Stimulated activated CD4-positive, alpha-beta T cell treated with anti-CD3 and anti-CD28 coated beads, Interleukin-1b, Interleukin-23, amount 100 ng/mL, for 1 hour (primary cell): ENCODE measurements at places on chromosomes 5 and 9.

DNA sequence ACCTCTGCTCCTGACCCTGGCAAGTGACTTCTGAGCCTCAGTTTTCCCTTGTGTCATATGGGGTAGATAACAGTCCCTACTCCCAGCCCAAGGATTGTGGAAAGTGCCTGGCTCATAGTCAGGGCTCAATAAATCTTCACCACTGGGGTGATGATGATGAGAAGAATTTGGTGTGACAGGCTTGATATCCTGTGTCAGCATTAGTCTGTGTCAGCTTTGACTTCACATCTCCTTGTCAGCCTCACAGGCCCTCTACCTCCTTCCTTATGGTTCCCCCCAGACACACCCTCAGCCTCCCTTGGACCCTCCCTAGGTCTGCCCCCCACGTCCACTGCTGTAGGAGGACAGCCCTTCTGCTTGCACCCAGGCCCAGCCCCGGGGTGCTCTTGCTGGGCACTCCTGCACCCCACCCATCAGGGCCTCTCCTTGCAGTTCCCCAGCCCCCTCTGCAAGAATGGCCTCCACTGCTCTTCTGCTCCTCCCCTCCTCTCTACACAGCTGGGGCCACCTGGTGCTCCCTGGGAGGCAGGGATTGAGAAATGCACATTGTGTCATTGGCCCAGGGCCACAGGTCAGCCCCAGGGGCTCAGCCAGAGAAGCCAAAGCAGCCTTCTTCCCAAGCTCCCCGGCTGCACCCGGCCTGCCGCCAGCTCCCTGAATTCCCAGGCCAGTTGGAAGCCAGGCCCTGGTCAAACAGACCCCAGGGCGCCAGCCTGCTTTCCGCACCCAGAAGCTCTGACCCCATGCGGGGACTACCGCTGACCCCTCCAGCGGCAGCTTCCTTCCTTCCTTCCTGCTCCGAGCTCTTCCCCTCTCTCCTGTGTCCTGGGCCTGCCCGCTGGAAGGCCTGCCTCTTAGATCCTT, 7.7 kb downstream of the FGFR4 start:
- DNase-seq, result no peak

DNA sequence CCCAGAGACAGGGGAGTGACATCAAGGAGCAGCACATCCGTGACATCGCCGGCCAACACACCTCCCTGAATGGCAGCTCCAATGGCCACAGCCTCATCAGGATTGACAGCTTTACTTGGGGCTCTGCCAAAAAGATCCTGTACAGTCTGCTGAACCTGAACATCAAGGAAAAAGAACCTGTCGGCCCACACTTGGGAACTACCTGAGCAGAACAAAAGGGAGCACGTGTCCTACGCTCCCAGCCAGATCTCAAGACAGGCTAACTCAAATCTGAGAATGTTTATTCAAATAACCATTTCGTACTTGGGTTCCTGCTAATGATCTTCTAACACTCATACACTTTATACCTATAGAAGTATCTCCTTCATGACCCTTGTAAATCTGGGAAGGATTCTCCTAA, 15.3 kb downstream of the HSPA9 start:
- no peak for DNase-seq

GRCh38 chr5:139501381-139501780, 18.8 kb upstream of the STING1 start:
- no peak for DNase-seq

DNA sequence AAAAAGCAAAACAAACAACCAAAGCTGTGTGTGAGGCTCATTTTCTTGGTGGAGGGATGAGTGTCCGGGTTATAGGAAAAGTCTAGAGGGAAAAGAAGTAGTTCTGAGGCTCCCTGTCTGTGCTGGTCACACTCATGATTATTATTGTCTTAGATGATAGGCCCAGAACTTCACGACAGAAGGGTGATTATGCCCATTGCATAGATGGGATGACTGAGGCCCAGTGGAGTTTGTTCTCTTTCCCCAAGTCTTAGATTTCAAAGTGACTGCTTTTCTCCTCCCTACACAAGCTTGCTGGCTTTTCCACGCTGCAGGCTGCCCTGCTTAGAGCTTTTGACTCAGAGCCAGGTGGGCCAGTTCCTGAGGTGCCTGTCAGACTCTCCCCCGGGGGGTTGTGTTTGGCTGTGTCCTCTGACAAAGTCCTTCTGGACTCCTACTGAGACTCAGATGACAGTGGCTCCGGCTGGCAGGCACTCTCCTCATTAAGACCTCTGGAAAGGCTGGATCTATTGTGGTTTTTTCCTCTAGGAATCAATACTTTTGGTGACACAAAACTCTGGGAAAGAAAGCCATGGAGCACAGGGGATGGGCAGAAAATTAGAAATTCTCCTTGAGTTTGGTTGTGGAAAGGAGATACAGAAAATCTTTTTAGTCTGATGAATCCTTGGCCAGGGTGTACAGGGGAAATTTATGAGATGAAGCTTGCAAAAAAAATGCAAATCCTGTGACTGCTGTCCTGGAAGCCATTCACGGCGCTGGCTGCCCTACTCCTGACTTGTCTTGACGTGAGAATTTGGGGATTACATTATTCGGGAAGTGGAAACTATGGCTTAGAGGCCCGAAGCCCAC, 120.9 kb downstream of the NSG2 start:
- no peak for DNase-seq

DNA sequence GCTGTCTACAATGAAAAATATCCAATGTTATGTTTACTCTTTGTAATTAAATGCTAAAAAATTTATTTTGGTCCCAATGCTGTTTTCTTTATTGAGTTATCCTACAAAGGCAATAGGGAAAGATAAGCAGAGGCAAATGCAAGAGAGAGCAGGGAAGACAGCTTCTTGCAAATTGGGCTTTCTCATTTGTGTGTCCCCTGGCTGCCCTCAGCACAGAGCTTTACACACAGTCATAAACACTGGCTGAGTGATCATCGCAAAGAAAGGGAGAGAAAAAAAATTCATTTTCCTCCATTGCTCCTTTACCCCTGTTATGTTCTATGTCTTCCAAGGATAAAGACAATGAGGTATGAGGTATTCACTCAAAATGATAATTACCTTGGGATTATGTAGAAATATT, 2.3 kb upstream of the TSSK1B start:
- DNase-seq, result no peak

GRCh38 chr9:35756275-35757225, 2.5 kb upstream of the MSMP start:
- peak; percentile 68 for DNase-seq
